Astrocyte (in vitro differentiated cells and primary cell): ENCODE measurements at places on chromosomes 2 and 18. TPM values are rescaled to one million over a fixed set of nuclear protein-coding genes. Genes with fewer than 3 reads are reported as not detected.

DNA sequence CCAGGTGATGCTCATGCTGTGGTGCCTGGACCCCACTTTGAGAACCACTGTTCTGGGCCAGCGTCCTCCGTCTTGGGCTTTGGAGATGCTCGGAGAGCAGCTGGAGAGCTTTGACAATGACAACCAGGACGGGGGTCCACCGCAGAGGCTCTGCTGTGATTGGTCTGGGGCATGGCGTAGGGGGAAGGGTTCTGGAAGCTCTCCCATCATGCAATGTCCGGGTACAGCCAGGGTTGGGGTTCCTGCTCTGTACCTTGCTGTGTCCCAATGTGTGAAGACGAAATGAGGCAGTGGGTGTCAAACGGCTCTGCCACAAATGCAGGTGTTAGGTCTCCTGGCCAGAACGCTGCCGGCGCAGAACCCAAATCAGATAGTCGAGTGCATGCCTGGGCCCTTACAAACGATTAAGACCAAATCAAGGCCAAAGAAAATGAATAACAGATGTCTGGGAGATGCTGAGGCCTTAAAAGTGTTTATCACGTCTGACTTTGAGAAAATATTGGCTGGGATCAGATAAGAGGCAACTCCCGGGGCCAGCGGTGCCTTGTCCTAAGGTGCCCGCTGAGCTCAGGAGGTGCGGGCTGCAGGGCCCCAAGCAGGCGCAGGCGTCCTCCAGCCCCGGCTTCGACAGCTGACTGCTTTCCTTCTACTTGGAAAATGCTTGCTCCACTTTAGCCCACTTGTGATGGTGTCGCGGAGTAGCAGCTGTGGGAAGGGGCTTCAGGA, 117.2 kb downstream of the VAPA start:
- no peaks in the 10 kb centered on the region for H3K36me3 ChIP-seq
- no peak overlapping the region for H3K27ac ChIP-seq
- H3K27me3 ChIP-seq = no peaks in the 10 kb centered on the region
- DNase-seq = no peak
- H3K4me1 ChIP-seq = peaks cover 15% of the 10 kb centered on the region

DNA sequence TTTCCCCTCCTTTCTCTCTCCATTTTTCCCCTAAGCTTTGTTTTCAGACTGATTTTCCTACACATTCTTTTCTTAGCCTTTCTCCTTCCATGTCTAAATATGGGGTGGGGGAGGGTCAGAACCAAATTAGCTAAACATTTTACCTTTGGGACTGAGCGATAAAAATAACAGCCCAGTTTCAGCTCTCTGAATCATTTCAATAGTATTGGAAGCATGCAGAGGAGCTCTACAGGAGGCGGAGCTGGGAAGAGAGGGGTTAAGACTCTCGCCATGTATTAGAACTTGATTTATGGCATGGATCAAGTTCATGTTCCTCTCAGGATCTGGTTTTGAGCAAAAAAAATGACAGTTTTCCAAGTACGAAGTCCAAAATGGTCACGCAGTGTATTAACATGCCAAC, 109.1 kb downstream of the CPO start:
- no peak overlapping the region for H3K27ac ChIP-seq
- no peak overlapping the region for H3K4me3 ChIP-seq
- peak; percentile 37 for DNase-seq
- H3K4me1 ChIP-seq = peaks cover 14% of the 10 kb centered on the region

GRCh38 chr18:12543697-12544096, 114.2 kb downstream of the SPIRE1 start:
- H3K4me1 ChIP-seq = no peaks in the 10 kb centered on the region
- H3K36me3 ChIP-seq = no peaks in the 10 kb centered on the region
- H3K4me3 ChIP-seq = no peak overlapping the region

- H3K36me3 ChIP-seq = no peaks in the 10 kb centered on the region
- DNase-seq = no peak
- no peak overlapping the region for H3K4me3 ChIP-seq
- H3K27ac ChIP-seq = no peak overlapping the region
Observed at GRCh38 chr18:76056471-76057110, 438.5 kb downstream of the ZNF516 start.

DNA sequence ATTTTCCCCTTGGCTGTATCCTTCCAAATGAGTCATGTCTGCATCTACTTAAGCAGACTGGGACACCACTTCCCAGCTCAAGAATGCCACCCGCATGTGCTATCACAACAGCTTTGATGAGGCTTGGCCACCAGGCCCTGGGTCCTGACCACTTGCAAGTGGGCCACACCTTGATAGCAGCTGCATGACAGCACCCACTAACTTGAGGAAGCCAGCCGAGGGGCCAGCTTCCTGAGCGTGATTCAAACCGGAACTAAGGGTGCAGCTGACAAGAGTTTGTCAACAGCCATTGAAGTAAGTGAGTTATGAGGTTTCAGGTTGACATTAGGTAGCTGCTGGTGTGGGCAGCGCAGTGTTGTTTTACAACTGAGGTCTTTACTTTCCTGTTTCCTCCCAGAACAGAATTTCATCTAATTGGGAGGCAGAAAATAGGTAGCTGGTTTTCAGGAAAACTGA, 54.4 kb downstream of the EPHA4 start:
- H3K4me1 ChIP-seq = peaks cover 22% of the 10 kb centered on the region
- H3K27ac ChIP-seq = peak overlapping the region; percentile 45
- no peaks in the 10 kb centered on the region for H3K27me3 ChIP-seq

TUBB8B gene
- total RNA-seq = not detected in 2 replicates

SULT1C4 gene
- total RNA-seq = 1.1 and 1.8 TPM in 2 replicates

DNA sequence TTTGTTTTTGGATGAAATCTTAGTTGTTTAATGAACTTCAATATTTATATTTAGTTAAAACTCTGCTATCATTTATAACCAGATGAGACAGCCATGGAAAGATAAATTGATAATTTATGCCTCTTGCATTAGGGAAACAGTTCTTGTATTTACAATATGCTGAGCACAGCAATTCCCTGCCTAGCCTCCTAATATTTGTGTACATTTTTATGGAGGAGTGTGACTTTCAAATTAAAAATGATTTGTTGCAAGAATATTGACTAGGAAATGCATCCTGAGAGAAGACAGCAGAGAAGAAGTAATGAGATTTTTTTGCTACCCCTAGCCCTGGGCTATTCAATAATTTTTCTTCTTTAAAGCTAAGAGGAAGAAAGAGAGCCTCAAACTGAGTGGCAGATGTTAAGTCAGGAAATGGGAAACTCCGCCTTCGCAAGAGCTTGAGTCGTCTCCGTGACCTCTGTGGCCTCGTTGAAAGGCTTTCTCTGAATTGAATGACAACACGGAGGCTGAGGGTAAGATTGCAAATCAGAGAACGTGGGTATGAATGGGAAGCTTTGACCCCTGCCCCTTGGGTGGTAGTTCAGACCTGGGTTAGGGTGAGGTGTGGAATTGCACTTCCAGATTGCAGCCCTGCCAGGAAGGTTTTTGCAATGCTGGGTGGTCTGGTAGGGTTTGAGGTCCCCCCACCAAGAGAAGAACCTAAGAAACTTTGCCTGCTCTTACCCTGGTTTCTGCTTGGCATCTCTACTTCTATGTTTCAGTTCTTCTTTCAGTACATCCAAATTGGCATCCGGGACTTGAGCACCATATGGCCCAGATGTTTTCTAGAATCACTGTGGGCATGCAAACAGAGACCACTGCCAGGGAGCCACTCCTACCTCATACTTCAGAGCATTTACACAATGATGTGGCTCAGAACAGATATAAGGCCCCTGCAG, 210.3 kb upstream of the RBMS1 start:
- H3K27me3 ChIP-seq = no peaks in the 10 kb centered on the region
- DNase-seq = no peak
- no peaks in the 10 kb centered on the region for H3K36me3 ChIP-seq
- H3K4me1 ChIP-seq = no peaks in the 10 kb centered on the region
- no peak overlapping the region for H3K4me3 ChIP-seq
- no peak overlapping the region for H3K27ac ChIP-seq

- H3K36me3 ChIP-seq = no peaks in the 10 kb centered on the region
- H3K27ac ChIP-seq = no peak overlapping the region
- H3K4me1 ChIP-seq = peaks cover 14% of the 10 kb centered on the region
- no peaks in the 10 kb centered on the region for H3K27me3 ChIP-seq
- DNase-seq = peak; percentile 87
Observed at GRCh38 chr2:197124639-197125390, 185.8 kb downstream of the ANKRD44 start.

DNA sequence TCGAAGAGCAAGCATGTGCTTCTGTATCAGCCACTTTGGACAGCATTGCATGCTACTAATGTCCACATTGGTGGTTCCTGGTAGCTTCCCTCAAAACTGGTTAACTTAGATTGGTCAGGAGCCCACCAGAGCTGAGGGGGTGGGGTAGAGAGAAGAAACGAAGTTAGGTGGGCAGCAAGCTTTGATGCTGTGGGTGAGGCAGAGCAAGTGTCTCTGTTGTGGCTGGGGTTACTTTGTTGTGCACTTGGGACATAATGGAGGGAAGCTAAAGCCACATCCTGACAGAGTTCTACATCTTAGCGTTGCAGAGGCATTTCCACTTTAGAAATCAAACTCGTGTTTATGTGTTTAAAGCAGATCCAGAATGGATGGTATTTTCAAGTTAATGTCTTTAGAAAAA, 82.7 kb downstream of the FAM168B start:
- DNase-seq = no peak
- no peak overlapping the region for H3K27ac ChIP-seq
- no peaks in the 10 kb centered on the region for H3K4me1 ChIP-seq

GRCh38 chr2:100818606-100819369, 1.2 kb upstream of the NPAS2 start:
- peak; percentile 58 for DNase-seq
- H3K4me1 ChIP-seq = peaks cover 24% of the 10 kb centered on the region
- no peaks in the 10 kb centered on the region for H3K36me3 ChIP-seq
- peak overlapping the region; percentile 60 for H3K27ac ChIP-seq

DSEL gene
- 15.9 and 16.5 TPM in 2 replicates for total RNA-seq

GRCh38 chr18:12023375-12023774, 42.1 kb downstream of the IMPA2 start:
- H3K4me1 ChIP-seq = no peaks in the 10 kb centered on the region
- DNase-seq = no peak
- H3K4me3 ChIP-seq = no peak overlapping the region

GRCh38 chr2:219918254-219918653, 290.8 kb downstream of the SLC4A3 start:
- no peaks in the 10 kb centered on the region for H3K27me3 ChIP-seq
- H3K36me3 ChIP-seq = no peaks in the 10 kb centered on the region
- no peak overlapping the region for H3K27ac ChIP-seq
- no peak overlapping the region for H3K4me3 ChIP-seq
- no peaks in the 10 kb centered on the region for H3K4me1 ChIP-seq
- DNase-seq = no peak

RTP5 gene
- not detected in 2 replicates for total RNA-seq

- no peak overlapping the region for H3K4me3 ChIP-seq
- no peaks in the 10 kb centered on the region for H3K4me1 ChIP-seq
- no peak overlapping the region for H3K27ac ChIP-seq
- no peaks in the 10 kb centered on the region for H3K36me3 ChIP-seq
Observed at GRCh38 chr2:13638181-13638580, 921.4 kb downstream of the TRIB2 start.

- no peaks in the 10 kb centered on the region for H3K27me3 ChIP-seq
- H3K4me1 ChIP-seq = peaks cover 12% of the 10 kb centered on the region
- peaks cover 11% of the 10 kb centered on the region for H3K36me3 ChIP-seq
- H3K27ac ChIP-seq = no peak overlapping the region
- peak overlapping the region; percentile 94 for H3K4me3 ChIP-seq
Observed at GRCh38 chr2:112483831-112484230, 1.9 kb downstream of the TTL start.

- no peaks in the 10 kb centered on the region for H3K36me3 ChIP-seq
- no peak overlapping the region for H3K4me3 ChIP-seq
- H3K27ac ChIP-seq = no peak overlapping the region
Observed at GRCh38 chr2:120704696-120705095, 31.0 kb upstream of the GLI2 start.

ZNF142 gene
- 19.9 and 28.0 TPM in 2 replicates for total RNA-seq

R3HDM1 gene
- total RNA-seq = 39.5 and 44.7 TPM in 2 replicates

TNFRSF11A gene
- total RNA-seq = 0.75 and 1.5 TPM in 2 replicates

ADAM17 gene
- 44.9 and 48.4 TPM in 2 replicates for total RNA-seq

DNA sequence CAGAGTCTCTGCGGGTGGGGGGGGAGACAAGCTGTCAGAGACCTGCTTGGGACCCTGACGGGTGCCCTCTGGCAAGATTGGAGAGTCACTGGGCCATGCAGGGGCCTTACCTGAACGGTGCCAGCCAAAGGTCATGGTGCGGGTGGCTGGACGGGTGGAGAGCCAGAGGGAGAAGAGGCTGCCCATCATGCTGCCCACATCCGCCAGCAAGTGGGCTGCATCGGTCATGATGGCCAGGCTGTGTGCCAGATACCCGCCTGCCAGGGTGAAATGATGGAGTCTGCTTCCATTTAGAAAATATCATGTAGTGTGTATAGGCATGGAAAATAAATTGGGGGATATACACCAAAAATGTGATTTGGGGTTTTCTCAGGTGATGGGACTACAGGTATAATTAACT, 4.8 kb downstream of the SLC30A3 start:
- H3K4me3 ChIP-seq = no peak overlapping the region
- H3K4me1 ChIP-seq = peaks cover 7% of the 10 kb centered on the region
- H3K27me3 ChIP-seq = peaks cover 28% of the 10 kb centered on the region
- H3K36me3 ChIP-seq = no peaks in the 10 kb centered on the region

- no peak for DNase-seq
- H3K27me3 ChIP-seq = no peaks in the 10 kb centered on the region
- H3K27ac ChIP-seq = no peak overlapping the region
- H3K4me3 ChIP-seq = no peak overlapping the region
- peaks cover 8% of the 10 kb centered on the region for H3K36me3 ChIP-seq
Observed at GRCh38 chr2:219614076-219614860, 13.2 kb upstream of the SLC4A3 start.

- H3K4me3 ChIP-seq = peak overlapping the region; percentile 14
- no peak overlapping the region for H3K27ac ChIP-seq
- no peaks in the 10 kb centered on the region for H3K27me3 ChIP-seq
- H3K36me3 ChIP-seq = no peaks in the 10 kb centered on the region
- DNase-seq = no peak
- peaks cover 19% of the 10 kb centered on the region for H3K4me1 ChIP-seq
Observed at GRCh38 chr2:74573747-74574562, 19.4 kb downstream of the DOK1 start.

- H3K27me3 ChIP-seq = peaks cover 7% of the 10 kb centered on the region
- H3K36me3 ChIP-seq = no peaks in the 10 kb centered on the region
- DNase-seq = no peak
- no peak overlapping the region for H3K27ac ChIP-seq
Observed at GRCh38 chr18:24482821-24483220, 22.4 kb downstream of the HRH4 start.

TPO gene
- total RNA-seq = not detected in 2 replicates

- H3K4me3 ChIP-seq = no peak overlapping the region
- no peak overlapping the region for H3K27ac ChIP-seq
- H3K36me3 ChIP-seq = no peaks in the 10 kb centered on the region
- H3K27me3 ChIP-seq = no peaks in the 10 kb centered on the region
Observed at GRCh38 chr18:14943486-14943885, 195.5 kb downstream of the ANKRD30B start.

DNA sequence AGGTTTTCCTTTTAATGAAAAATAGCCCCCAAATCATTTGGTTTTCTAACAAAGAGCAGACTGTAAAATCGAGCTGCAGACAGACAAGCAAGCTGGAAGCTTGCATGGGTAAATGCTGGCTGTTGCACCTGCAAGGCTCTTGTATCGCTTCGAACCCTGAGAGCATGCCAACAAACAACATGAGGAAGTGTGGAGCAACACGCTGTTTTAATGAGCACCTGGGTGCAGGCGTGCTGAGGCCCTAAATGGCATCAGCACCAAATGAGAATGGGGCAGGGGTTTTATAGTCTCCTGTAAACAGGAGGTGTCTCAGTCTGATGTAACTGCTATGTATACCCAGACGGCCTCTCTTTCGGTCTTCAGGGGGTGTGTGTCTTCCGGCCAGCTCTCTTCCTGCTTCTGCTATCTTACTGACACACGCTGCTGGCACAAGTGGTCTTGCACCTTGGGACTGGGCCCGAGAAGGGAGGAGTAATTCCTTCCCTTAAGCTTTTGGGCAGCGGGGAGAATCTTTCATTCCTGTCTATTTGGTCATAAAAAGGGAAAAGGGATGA, 31.9 kb upstream of the CDH2 start:
- no peaks in the 10 kb centered on the region for H3K36me3 ChIP-seq
- no peak overlapping the region for H3K4me3 ChIP-seq
- H3K27me3 ChIP-seq = no peaks in the 10 kb centered on the region
- DNase-seq = no peak
- H3K4me1 ChIP-seq = peaks cover 11% of the 10 kb centered on the region
